ENCODE measurements at places on chromosomes 6 and 20.

- no peak for DNase-seq
These were observed 109.3 kb upstream of the AFDN start for GRCh38 chr6:167717455-167717854.

- no peak for DNase-seq
These were observed 376.5 kb upstream of the MARCKS start for GRCh38 chr6:113480616-113481015.

DNA sequence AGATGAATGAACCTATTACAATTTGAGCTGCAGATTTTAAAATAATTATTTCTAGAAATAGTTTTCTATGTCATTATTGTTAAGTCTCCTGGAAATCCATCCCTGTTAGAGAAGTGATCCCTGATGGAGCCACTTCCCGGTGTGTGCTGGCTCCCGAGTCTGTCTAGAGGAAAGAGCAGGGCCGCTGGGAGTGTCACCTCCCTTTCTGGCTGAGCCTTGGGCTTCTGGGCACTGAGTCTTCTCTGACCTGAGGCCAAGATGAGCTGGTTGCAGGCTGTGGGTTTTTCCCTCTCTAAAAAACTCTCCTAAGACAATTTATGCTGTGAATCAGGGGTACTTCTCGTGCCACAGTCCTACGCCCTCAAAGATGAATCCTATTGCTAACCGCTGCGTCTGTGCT, 28.8 kb upstream of the TCFL5 start:
- no peak for DNase-seq

DNA sequence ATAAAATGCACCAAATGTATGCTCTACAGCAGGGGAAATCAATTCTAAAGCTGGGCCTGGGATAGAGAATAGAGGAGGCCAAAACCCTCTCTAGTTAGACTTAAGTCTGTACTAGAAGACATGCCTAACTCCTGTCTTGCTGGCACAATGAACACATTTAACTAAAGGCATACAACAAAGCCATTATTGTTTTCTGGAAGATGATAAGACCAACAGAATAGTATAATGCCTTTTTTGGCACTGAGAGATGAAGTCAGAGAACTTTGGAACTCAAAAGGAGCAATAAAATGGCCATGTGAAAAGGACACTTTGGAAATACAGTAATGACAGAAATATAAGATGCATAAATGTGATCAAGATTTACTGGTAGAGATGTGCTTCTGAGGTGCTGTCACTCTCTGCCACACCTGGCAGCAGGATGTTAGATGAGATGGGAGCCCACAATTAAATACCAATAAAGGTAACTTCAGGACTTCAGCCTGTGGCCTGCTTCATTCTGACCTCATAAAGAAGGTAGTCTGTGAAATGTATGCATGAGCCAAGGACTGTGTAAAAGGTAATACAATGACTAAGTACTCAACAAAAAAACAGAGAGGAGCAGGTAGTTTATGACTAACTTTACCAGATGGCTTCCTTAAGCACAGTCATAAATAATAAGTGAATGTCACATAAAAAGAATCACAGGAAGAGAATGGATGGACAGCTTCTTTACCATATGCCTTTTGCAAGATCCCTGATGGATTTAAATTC, 333.4 kb downstream of the BCKDHB start:
- no peak for DNase-seq

GRCh38 chr6:151324488-151324825, 66.9 kb downstream of the ZBTB2 start:
- DNase-seq = no peak

- DNase-seq = no peak
These were observed 612.3 kb upstream of the BTBD3 start for GRCh38 chr20:11305406-11305805.

GRCh38 chr6:54525731-54526130, 217.5 kb downstream of the TINAG start:
- no peak for DNase-seq

- DNase-seq = no peak
These were observed 143.9 kb upstream of the NOX3 start for GRCh38 chr6:155599561-155599960.

DNA sequence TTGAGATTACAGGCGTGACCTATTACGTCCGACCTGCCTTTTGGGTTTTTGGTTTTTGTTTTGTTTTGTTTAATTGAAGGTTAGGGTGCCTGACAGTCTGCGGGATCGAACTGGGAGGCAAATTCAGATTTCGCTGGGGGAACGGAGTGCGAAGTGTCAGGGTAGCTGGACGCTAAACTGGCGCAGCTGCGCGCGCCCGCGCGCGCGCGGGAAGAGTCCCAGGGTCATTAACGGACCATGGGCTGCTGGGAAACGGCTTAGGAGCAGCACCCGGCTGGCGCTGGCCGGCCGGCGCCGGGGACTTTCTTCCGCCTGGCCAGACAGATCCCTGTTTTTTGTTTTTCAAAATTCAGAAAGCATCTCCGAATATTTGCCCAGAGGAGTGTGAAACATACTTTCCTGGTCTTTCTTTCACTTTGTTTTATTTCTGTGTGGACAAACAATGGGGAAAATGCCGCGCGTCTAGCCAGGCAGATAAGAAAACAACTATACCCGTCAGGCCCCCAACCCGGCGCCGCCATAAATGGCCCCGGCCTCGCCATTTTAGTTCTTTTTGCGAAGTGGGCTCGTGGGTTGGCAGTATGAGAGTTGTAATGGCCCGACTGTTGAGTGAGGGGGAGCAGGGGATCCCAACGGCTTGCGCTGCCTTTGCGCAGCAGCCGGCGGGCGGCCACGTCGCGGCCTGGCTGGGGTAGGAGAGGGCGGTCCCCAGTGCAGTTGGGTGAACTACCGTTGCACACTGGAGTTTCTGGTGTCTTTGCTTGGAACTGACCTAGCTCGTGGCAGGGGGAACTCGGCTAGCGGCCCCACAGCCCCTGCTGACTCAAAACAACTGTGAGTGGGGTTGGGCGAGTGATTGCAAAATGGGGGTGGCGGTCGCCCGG, 7.1 kb downstream of the HSPA1B start:
- DNase-seq = peak; percentile 80

- DNase-seq = no peak
These were observed 23.8 kb upstream of the BCAS1 start for GRCh38 chr20:54094268-54094580.

DNA sequence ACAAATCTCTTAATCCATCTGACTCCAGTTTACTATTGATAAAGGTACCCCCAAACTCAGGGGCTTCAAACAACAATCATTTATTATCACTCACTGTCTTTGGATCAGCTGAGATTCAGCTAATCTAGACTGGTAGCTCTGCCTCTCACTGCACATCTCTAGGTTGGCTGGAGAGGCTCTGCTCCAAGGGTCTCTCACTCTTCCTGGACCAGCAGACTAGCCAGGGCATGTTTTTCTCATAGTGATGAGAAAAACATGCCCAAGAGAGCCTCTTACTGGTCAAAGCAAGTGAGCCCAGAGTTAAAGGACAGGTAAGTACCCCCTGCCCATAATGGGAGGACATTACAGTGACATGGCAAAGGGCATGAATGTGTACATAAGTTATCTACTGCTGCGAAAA, 115.1 kb upstream of the BEND3 start:
- DNase-seq = no peak

DNA sequence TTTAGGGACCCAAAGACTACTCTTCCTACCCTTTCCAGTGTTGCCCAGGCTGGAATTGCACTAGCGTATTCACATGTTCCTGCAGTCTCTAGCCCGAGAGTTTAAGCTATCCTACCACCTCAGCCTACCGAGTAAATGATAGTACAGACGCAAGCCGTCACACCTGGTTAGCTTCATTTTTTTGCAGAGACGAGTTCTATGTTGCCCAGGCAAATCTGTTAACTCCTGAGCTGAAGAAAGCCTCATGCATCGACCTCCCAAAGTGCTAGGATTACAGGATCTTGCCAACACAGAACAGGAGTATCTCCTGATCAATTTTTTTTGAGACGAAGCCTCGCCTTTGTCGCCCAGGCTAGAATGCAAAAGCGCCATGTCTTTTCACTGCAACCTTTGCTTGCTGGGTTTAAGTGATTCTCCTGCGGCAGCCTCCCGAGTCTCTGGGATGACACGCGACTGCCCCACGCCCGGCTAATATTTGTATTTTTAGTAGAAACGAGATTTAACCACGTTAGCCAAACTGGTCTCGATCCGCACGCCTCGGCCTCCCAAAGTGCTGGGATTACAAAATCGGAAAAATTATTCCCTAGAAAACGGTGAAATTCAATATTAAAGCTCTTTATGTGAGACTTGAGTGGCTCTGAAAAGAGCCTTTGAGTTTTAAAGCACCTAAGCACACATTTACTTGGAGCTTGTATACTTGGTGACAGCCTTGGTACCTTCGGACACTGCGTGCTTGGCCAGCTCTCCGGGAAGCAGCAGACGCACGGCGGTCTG, 128.5 kb downstream of the HFE start:
- no peak for DNase-seq

GRCh38 chr20:58598211-58599015, 52.7 kb upstream of the STX16 start:
- no peak for DNase-seq

- DNase-seq = no peak
These were observed 171.6 kb downstream of the UBE3D start for GRCh38 chr6:82893889-82894652.

DNA sequence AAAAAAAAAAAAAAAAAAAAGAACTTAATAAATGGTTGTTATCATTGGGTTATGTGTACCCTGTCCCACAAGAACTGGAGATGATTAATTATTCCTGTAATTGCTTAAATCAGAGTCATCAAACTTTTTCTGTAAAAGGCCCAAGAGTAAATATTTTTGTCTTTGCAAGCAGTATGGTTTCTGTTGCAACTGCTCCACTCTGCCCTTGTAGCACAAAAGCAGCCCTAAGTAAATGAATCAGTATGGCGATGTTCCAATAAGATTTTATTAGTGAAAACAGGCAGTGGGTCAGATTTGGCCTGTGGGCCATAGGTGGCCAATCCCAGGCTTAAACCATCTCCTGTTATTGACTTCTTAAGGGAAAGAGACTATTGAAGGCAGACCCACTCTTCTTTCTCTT, 252.7 kb downstream of the TSHZ2 start:
- DNase-seq = no peak

DNA sequence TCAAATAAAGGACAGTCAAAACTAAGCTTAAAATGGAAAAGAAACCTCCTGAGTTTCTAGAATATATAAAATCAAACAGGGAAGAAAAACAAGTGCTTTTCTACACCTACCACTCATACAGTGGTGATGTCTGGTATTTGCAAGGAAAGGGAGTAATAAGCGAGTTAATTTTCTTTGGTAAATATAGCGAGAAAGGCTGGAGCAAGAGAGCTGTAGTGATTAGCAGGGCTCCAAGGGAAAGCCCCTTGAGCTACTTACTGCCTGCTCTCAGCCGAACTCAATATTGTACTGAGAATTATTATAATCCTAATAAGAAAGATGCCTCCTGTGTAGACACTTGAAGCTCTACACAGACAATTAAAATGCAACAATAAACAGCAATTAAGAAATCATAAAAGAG, 296.3 kb downstream of the LAMA2 start:
- no peak for DNase-seq

DNA sequence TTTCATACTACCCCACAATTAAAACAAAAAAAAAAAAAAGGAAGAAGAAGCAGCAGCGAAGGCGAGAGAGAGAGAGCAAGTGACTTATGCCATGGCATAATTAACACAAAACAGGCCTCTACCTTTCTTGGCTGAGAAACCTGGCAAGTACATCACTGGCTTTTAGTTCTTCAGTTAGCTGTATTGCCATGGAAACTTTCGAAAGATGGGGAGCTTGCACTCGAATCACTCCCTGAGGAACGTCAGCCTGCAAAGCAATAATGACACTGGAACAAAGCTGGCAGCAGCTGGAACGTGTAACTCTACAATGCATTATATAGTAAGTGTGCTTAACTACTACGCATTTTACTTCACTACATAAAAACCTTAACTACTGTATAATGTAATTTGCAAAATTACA, 126.1 kb downstream of the ARHGAP18 start:
- DNase-seq = no peak

GRCh38 chr6:42136508-42137193, 5.8 kb downstream of the C6orf132 start:
- peak; percentile 33 for DNase-seq

GRCh38 chr20:2748551-2749342, 51.7 kb downstream of the CPXM1 start:
- no peak for DNase-seq

DNA sequence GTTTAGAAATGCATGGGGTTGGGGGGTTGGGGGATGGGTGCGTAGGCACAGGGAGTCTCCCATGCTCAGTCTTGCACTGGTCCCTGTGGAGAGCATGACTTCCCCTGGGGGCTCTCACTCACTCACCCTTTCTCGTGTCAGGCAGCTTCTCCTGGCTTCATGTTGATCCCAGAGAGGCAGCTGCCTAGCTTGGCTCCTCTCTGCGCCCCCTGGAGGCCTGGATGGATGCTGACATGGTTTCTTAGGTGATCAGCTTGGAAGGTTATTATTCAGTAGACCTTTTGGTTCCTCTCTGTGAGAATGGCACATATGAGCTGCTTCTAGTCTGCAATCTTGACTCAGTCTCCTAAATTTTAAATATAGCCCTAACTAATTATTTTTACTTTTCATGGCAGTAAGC, 109.3 kb upstream of the FAM83B start:
- no peak for DNase-seq

DNA sequence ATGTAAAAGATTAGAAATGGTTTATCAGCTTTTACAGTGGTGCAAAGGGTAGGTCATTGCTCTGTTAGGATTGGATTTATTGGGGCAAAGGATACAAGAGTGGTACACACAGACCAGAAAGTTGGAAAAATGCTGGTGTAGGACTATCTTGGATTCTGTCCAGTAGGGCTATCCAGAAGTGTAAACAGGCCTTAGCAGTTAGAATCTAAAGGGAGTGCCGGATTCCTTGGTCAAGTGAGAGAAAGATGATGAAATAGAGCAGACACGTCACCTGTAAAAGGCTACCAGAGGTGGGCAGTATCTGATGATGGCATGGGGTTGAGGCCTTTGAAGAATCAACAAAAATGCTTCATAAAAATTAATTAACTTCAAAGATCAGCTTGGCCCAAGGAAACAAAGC, 975.9 kb downstream of the KIF16B start:
- DNase-seq = no peak

GRCh38 chr20:44087857-44088120, 99.2 kb downstream of the JPH2 start:
- DNase-seq = no peak

DNA sequence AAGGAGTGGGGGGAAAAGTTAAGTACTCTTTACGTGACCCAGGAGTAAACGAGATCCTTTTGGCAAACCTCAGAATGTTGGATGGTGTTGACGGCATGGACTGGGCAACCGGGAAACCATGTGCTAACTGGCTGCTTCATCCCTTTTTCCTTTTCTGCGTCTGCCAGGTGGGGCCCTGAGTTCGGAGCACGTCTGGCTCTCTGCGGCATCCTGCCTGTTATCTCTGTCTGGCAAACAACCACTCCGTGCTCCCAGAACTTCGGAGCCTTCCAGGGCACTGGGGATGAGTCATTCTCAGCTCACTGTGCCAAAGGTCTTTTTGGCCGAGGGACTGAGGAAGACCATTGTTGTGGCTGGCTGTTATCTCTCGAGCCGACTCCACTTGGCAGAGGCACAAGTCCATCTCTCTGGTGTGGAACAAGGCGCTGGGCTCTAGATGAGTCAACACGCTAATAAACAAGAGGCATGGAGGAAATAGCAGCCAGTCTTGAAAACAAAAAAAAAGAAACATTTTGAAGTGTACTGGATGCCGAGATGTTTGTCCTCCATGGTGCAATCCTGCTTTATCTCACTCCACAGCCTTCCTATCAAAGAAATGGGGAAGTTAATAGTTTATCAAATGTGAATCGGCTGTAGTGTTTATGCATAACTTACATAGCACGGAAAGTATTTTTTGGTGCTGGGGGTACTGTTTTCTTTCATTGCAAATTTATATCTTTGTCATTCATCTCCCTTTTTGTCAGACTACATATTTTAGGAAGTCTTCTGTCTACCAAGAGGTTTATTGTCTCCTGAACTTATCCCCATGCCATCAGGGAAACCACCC, 64.6 kb upstream of the TXNDC5 start:
- DNase-seq = no peak
